ENCODE measurements at places on chromosomes 7 and 10. TPM values are rescaled to one million over a fixed set of nuclear protein-coding genes. Genes with fewer than 3 reads are reported as not detected.

The ERVW-1 gene
- not detected for total RNA-seq

The TMEM225B gene
- 1.4 TPM for total RNA-seq

The ADCY1 gene
- 7.8 TPM for total RNA-seq

The TMEM140 gene
- 24.5 TPM for total RNA-seq

The ERCC6 gene
- total RNA-seq, result 21.0 TPM

The ARMS2 gene
- total RNA-seq, result not detected

The TAS2R5 gene
- total RNA-seq, result 0.83 TPM

The SPDYE9 gene
- total RNA-seq, result not detected

The CTTNBP2 gene
- total RNA-seq, result not detected

The ITGA8 gene
- not detected for total RNA-seq

The ASAH2 gene
- 2.0 TPM for total RNA-seq

The ST8SIA6 gene
- total RNA-seq, result 1.1 TPM

The STAG3 gene
- total RNA-seq, result 38.3 TPM

The GDF2 gene
- total RNA-seq, result not detected

The MSRB2 gene
- 13.5 TPM for total RNA-seq

The OR2A12 gene
- total RNA-seq, result not detected

The TUBB8 gene
- total RNA-seq, result not detected

The CCL26 gene
- total RNA-seq, result not detected

The TAS2R40 gene
- not detected for total RNA-seq

The SEC23IP gene
- total RNA-seq, result 82.8 TPM

The FHIP2A gene
- total RNA-seq, result 39.0 TPM

The FAM25G gene
- not detected for total RNA-seq

All from T-helper 1 cell treated with Interleukin-12 subunit alpha and Interleukin-12 subunit beta and Interleukin-4 antibody, amounts not matched to agents 30 ng/mL and 1 ng/mL, for 36 hours (primary cell).